ENCODE measurements at places on chromosomes 5 and 9. TPM values are rescaled to one million over a fixed set of nuclear protein-coding genes. Genes with fewer than 3 reads are reported as not detected.

NUTM2F gene
- not detected for total RNA-seq

TMEM215 gene
- 9.7 TPM for total RNA-seq

ZNF354C gene
- 13.8 TPM for total RNA-seq

SMIM33 gene
- total RNA-seq: not detected

ZBED3 gene
- total RNA-seq: 7.6 TPM

NXNL2 gene
- total RNA-seq: 1.3 TPM

GRCh38 chr9:27276193-27277030, 20.5 kb downstream of the EQTN start:
- no peak for DNase-seq

- no peak for DNase-seq
These were observed 51.7 kb downstream of the LPAR1 start for GRCh38 chr9:110986529-110986928.

DNA sequence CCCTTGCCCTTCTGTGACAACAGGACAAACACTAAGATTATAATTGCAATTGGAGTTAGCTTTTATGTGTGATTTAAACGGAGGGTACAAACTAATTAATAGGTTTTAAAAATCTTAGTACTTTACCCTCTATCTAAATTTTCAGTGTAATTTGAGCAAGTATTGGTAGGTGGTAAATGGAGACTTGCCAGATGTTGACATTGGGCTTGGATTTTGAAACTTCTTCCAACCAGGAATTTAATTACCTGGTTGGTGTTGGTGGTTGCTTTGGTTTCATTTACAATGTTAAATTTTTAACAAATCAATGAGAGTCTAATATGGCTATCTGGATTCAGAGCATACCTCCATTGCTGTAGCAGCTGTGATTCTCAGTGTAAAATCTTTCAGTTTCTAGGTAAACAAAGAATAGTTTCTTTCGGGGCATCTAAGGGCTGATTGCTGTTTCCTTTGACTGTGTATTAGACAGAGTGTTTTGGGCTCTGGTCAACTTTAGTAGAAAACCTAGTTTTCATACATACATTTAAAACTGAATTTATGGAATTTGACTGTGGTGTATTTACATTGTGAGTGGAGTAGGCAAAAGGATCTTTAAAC, 1.9 kb downstream of the DAPK1 start:
- no peak for DNase-seq

DNA sequence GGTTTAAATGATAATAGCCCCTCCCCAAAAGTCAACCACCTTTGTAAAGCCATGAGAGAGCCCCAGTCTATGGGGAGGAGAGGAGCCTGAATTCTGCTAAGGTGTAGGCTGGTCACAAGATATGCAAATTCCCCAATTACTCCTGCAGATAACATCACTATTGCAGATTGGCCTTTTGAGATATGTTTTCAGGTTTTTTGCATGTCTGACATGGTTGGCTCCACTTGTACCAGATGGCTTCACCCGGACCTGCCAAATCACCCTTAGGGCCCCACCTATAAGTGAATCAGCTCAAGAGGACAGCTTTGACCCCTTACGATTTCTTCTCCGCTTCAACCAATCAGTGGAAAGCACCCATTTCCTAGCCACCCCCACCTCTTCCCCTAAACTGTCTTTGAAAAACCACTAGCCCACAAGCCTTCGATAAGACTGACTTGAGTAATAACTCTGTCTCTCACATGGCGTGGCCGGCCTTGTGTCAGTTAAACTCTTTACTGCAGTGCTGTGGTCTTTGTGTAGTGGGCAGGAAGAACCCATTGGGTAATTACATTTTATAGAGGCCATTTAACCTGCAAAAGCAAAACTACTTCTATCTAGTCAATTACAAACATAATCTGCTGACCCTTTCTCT, 69.7 kb downstream of the PRLR start:
- DNase-seq: no peak

- no peak for DNase-seq
These were observed 1.2 kb upstream of the RLN2 start for GRCh38 chr9:5305741-5306140.

- no peak for DNase-seq
These were observed 8.9 kb upstream of the FBXO38 start for GRCh38 chr5:148374690-148375360.

Data from sciatic nerve (tissue), 2 donors.